ENCODE measurements at places on chromosomes 1 and 21.

- no peak for DNase-seq
These were observed 30.0 kb upstream of the EPS8L3 start for GRCh38 chr1:109793486-109794318.

DNA sequence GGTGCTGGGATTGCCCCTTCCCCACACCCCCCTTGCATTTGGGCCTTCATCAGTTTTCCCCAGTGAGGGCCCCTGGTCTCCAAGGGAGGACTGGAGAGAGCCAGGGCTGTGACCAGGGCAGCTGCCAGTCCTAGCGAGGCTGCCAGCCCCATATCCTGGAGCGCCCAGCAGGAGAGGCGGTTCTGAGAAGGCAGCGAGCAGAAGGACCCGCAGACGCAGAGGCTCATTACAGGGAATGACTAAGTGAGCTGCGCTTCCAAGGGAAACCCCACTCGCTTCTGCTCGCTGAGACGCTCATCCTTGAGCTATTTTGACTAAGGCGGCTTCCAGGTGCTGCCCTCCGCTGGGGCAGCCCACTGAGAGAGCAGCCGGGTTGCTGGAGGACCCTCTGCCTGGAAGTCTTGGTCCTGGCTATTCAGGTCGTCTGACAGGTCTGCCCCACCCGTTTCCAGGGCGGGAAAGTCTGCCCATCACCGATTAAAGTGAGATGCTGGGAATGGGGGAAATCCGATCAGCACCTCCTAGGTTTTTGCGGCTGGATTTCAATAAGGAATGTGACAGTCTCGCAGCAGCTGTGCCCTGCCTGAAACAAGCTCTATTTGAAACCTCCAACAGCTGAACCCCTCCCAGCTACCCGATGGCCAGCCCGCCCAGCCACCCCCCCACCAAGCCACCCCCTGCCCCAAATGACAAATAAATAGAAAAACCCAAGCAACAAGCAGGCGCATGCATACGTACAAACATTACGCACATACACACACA, 2.8 kb downstream of the KCNN3 start:
- DNase-seq = no peak

- DNase-seq = no peak
These were observed at the start of gene FCRL3 for GRCh38 chr1:157700732-157701131. TSS of gene FCRL3 (minus strand) at chr1:157700769. CDS start at chr1:157700489, 280 bp downstream.

- DNase-seq = no peak
These were observed 33.1 kb upstream of the NFASC start for GRCh38 chr1:204837440-204838084.

DNA sequence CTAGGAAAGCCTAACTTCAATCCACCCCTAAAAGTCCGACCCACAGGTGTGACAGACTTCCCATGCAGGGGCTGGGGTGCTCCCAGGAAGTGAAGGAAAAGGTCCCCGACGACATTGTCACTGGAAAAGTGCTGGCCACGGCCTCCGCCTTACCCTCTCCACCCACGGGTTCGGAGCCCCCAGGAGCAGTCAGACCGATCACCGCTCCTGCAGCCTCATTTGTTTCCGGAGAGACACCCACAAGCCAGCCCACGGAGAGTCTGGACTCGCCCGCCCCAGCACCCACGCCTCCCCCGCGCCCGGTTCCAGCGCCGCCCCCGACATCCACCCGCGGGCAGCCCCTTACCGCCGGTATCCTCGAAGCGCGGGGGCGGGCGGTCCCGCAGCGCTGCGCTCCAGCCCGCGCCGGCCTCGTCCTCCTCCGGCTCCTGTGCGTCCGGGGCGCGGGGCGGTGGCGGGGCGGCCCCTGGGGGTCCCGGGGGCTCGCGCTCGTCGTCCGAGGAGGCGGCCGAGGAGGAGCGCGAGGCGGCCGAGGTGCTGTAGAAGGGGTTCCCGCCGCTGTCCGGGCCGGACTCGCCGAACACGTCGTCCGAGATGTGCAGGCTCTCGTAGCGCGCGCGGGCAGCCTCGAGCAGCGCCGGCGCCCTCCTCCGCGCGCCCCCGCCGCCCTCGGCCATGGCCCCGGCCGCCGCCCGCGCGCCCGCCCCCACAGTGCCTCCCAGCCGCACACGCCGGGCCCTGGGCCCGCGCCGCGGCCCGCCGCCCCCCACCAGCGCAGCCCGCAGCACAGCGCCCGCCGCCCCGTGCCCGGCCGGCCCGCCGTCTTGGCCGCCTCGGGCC, 660 bp downstream of the PGBD5 start:
- DNase-seq = no peak

Data from activated CD8-positive, alpha-beta memory T cell treated with anti-CD3 and anti-CD28 coated beads for 4 hours (primary cell).